ENCODE measurements at places on chromosomes 4 and X.

- DNase-seq = no peak
These were observed 3.3 kb downstream of the C4orf54 start for GRCh38 chr4:99654361-99654761.

DNA sequence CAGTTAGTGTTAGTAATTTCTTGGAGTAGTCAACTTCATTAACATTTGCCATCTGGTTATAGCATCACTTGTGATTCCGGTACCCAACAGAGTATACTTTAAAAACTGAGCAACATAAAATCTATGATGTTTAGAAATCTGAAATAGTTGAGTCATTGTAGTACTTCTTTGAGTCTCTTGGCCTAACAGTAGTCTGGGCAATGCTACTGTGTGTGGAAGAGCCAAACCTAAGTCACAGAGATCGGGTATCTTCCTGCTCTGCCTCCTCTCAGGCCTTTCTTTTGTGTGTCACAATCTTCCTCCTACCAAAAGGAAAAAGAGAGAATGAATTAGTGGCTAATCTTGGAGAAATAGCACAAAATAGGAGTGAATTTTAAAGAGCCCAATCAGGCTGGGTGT, 25.5 kb downstream of the DCUN1D4 start:
- DNase-seq = peak; percentile 15

GRCh38 chrX:19883878-19884277, 3.5 kb downstream of the SH3KBP1 start:
- no peak for DNase-seq

- no peak for DNase-seq
These were observed 13.6 kb upstream of the ABLIM2 start for GRCh38 chr4:8171984-8172924.

GRCh38 chrX:155065035-155065734, 5.8 kb downstream of the CMC4 start:
- peak; percentile 72 for DNase-seq
